Breast epithelium (tissue), 4 donors: ENCODE measurements at places on chromosomes 6 and 20. TPM values are rescaled to one million over a fixed set of nuclear protein-coding genes. Genes with fewer than 3 reads are reported as not detected.

DNA sequence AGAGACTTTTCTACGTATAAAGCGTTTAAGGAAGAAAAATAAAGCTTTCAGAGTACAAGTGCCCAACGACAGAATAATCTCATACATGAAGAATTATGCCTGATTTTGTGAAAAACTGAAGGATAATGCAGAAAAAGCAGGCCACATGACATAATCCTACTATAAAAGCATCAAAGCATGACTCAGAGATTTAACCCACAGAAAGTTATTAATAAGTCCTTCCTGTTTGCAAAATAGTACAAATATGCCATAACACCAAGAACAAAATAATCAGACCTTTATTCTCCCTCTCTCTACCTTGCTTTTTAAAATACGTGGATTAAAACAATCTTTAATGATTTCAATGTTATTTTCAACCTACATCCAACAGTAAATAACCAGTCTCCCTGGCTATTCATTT is 118.6 kb upstream of the BCLAF1 start:
- H3K36me3 ChIP-seq, result no peaks in the 10 kb centered on the region
- no peaks in the 10 kb centered on the region for H3K27me3 ChIP-seq
- H3K4me3 ChIP-seq, result no peak overlapping the region
- no peak for DNase-seq

The SEMG1 gene
- total RNA-seq, result not detected

DNA sequence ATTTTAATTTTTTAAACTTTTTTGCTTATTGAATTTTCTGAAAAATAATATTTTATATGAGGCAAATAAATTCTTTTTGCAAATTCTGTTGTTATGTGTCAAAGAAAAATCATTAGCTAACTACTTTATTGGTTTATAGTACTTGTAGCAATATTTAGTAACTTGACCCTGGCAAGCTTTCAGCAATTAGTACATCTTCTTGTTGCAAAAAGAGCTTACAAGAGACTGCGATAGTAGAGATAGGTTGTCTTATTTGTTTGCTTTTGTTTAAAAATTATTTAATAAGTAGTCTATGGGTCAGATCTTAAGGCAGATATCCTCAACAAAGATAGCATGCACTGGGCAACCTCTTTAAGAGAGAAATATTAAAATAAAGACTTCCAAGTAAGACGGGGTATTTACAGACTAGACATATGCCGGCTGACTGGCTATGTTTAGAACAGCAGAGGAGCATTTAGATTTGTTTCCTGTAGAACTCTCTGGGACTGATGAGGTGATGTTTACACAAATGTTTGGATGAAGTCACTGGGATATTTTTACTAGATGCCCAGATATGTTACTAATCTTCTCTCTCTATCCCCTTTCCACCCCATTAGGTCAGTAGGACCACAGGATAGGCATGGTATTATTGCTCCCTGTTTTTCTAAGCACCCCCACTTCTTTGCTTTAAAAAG is 25.0 kb downstream of the VGLL2 start:
- H3K4me3 ChIP-seq, result no peak overlapping the region
- H3K4me1 ChIP-seq, result no peaks in the 10 kb centered on the region
- no peak overlapping the region for H3K27ac ChIP-seq

The PAK5 gene
- 1.3 TPM for total RNA-seq

The PRKN gene
- total RNA-seq, result 19.0 TPM

- no peaks in the 10 kb centered on the region for H3K36me3 ChIP-seq
- H3K27me3 ChIP-seq, result no peaks in the 10 kb centered on the region
- DNase-seq, result no peak
- H3K27ac ChIP-seq, result no peak overlapping the region
Measured at GRCh38 chr20:61287583-61288275, 35.7 kb downstream of the CDH4 start.

DNA sequence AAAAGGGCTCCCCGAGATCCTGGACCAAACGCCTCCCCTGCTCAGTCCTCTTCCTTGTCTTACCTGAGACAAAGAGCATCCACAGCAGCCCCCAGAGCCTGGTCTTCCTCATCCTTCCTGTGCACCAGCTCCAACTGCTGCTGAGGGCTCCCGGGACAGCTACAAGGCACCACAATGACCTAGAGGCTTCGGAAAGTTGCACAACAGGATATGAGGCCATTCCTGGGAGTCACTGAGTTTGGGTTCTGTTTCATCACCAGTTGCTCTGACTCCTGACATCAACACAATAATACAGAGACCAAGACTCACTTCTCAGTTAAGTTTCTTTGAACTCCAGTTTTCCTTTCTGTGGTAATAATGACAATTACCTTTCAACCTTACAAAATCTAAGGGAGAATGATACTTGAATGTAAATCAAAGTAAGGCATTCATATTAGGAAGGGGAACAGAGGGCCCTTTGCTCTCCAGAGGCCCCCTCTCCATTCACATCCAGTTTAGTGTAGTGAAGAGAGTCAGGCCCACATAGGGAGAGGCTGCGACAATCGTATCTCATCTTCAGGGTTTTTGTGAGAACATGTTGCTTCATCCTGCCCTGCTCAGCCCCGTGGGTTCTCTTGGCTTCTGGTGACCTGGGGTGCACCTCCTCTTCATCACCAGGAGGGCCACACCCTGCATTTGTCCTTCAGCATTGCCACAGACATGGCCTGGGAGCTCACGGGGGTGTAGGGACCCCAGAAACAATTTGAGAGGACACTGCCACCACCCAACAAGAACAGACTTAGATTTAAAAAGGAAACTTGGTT is at the start of gene TREM1:
TREM1 (minus strand) TSS at position 139 of the 803 bp plus-strand sequence; CDS start at position 112, 27 bp downstream.
- H3K4me3 ChIP-seq, result no peak within 1 kb of the TSS
- DNase-seq, result no peak
- no peaks in the 10 kb centered on the region for H3K36me3 ChIP-seq
- no peaks in the 10 kb centered on the region for H3K4me1 ChIP-seq
- no peaks in the 10 kb centered on the region for H3K27me3 ChIP-seq
- H3K27ac ChIP-seq, result no peak within 1 kb of the TSS

The CLPSL1 gene
- 1.3 TPM for total RNA-seq

DNA sequence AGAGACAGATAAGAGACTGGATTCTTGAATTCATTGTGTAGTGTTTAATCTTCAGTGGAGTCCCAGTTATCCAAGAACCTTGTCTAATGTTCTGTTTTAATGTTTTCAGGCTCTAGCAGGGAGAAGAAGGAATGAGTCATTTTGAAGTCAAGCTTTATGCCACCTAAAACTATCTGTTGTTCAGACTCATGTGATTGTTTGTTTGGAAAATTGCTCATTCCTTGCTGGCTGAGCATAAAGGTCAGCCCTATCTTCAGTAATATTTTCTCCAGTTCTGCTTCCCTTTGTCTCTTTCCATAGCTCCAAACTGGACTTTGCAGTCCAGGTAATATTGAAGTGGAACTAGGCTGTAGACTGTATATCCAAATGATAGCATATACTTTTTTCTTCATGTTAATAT is 34.2 kb downstream of the CLVS2 start:
- no peaks in the 10 kb centered on the region for H3K27me3 ChIP-seq
- no peak overlapping the region for H3K4me3 ChIP-seq

- no peak overlapping the region for H3K4me3 ChIP-seq
- no peaks in the 10 kb centered on the region for H3K36me3 ChIP-seq
Measured at GRCh38 chr6:100372326-100373091, 92.2 kb downstream of the SIM1 start.

DNA sequence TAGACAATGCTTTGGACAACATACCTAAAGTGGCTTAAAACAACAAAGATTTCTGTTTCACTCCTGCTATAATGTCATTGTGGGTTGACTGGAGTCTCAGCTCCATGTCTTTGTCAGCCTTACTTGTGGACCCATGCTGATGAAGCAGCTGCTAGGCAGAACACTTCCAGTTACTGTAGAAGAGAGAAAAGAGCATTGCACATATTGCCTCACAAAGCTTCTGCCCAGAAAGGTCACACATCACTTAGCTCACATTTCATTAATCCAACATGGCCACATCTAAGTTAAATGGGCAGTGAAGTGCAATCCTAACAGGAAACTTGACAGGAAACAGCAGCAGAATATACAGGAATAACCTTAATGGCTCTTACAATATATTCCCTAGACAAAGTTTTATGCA is 480.5 kb upstream of the HTR1E start:
- no peaks in the 10 kb centered on the region for H3K36me3 ChIP-seq
- DNase-seq, result no peak
- no peaks in the 10 kb centered on the region for H3K4me1 ChIP-seq

DNA sequence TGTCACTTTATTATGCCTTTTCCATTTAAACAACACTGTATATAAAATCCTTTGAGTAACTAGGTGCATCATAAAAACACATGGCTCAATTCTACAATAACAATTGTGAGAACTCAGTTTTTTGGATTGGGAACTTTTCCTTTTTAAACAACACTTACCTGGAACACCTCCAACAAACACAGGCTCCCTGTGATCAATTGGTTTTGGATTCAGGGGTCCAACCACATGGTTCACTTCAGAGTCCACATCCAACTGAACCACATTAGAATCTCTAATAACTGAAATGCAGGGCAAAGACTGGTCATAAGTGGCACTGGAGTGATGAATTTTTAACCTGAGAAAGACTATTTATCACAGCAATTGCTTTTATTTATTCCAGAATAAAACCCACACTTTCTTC is 26.5 kb downstream of the FAM229B start:
- H3K27me3 ChIP-seq, result no peaks in the 10 kb centered on the region
- H3K4me1 ChIP-seq, result no peaks in the 10 kb centered on the region
- H3K27ac ChIP-seq, result no peak overlapping the region
- DNase-seq, result no peak
- no peak overlapping the region for H3K4me3 ChIP-seq
- H3K36me3 ChIP-seq, result no peaks in the 10 kb centered on the region

DNA sequence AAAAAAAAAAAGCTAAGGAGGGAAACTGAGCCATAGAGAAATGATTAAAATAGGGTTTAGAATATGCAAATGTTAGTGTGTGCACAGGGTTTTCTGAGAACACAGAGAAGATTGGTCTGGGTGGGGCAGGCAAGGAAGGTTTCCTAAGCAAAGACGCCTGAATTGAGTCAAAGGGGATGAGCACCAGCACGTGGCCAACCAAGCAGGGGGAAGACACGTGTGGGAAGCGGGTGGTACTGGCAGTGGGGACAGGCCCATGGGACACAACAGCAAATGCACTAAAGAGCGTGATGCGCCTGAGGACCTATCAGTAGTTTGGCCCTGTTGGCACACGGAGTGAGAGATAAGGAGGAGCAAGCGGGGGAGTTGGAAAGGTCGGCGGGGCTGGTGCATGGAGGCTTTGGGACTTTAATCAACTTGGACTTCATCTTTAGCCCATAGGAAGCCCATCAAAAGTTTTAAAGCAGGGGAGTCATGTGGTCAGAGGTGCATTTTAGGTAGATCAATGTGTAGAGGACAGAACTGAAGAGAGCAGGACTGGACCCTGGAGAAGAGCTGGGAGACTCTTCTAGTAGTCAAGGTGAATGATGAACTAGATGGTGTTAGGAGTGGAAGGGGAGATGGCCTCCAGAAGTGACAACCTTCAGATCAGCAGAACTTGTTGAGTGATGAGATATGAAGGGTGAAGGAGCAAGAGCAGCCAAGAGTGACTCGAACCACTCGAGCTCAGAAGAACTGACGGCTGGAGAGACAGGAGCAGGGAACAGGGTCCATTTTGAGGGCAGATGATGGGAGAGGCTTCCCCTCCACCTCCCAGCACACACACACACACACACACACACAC is 40.2 kb upstream of the MAP3K4 start:
- H3K27ac ChIP-seq, result no peak overlapping the region
- no peak for DNase-seq
- no peaks in the 10 kb centered on the region for H3K36me3 ChIP-seq
- H3K27me3 ChIP-seq, result no peaks in the 10 kb centered on the region

DNA sequence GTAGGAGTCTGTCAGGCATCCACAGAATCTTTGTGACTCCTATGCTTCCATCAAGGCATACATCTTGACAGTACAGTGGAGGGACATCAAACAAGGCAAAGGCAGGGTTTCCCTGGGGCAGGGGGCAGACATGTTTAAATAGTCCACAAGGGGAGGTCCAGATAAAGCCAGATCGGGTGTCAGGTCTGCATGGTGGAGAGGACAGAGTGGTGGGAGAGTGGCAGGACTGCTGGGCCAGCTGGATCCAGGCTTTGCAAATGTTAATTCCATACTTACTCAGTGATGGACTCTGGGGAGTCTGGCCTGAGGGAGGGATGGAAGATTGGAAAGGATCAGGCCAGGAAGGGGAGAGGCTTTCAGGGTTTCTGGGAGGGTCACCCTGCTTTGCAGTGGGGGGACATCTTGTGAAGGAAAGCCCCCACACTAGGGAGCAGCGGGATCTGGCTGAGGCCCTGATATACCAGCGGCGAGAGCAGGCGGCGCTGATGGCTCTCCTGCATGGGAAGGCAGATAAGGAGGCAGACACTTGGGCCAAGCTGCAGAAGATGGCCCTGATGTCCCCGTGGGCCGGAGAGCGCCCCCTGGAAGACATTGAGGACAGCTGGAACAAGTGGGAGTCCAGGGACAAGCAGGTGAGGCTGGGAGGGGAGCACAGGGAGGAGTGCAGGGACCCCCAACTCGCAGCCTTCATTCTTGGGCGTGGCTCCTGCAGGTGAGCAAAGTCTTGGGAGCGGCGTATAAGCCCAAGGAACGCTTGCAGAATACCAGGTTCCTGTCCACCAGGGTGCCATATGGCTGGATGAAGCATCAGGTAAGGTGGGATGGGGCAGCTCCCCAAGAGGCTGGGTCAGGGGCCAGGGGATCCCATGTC is 44.6 kb downstream of the SUN5 start:
- H3K27ac ChIP-seq, result no peak overlapping the region
- no peaks in the 10 kb centered on the region for H3K36me3 ChIP-seq
- H3K4me3 ChIP-seq, result no peak overlapping the region
- no peaks in the 10 kb centered on the region for H3K4me1 ChIP-seq
- H3K27me3 ChIP-seq, result no peaks in the 10 kb centered on the region
- no peak for DNase-seq

The HLA-DMA gene
- total RNA-seq, result 28.5 TPM

DNA sequence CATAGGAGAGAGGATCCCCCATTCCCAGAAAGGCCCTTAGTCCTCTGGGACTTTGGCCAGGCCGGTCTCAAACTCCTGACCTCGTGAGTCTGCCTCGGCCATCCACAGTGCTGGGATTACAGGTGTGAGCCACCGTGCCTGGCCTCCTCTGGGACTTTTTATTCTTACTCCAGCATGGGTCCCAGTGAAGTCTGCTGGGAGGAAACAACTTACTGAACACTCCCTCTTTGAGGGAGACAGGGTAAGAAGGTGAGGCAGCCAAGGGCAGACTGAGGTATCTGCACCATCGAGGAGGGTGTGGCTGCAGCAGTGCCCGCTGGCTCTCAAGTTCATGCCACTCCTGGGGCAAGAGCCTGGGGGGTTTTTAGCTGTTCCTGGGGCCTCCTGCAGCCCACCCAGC is 2.4 kb downstream of the BAK1 start:
- H3K4me1 ChIP-seq, result peaks cover 3% of the 10 kb centered on the region
- H3K4me3 ChIP-seq, result no peak overlapping the region
- DNase-seq, result no peak
- H3K27me3 ChIP-seq, result no peaks in the 10 kb centered on the region

GRCh38 chr20:54207053-54207742 is 689 bp upstream of the PFDN4 start:
- H3K4me1 ChIP-seq, result no peaks in the 10 kb centered on the region
- H3K27me3 ChIP-seq, result no peaks in the 10 kb centered on the region
- peak overlapping the region; percentile 89 for H3K4me3 ChIP-seq
- DNase-seq, result no peak
